ENCODE measurements at places on chromosomes 7 and 10.

GRCh38 chr7:14687777-14688176 lies 214.8 kb downstream of the DGKB start:
- DNase-seq = no peak

DNA sequence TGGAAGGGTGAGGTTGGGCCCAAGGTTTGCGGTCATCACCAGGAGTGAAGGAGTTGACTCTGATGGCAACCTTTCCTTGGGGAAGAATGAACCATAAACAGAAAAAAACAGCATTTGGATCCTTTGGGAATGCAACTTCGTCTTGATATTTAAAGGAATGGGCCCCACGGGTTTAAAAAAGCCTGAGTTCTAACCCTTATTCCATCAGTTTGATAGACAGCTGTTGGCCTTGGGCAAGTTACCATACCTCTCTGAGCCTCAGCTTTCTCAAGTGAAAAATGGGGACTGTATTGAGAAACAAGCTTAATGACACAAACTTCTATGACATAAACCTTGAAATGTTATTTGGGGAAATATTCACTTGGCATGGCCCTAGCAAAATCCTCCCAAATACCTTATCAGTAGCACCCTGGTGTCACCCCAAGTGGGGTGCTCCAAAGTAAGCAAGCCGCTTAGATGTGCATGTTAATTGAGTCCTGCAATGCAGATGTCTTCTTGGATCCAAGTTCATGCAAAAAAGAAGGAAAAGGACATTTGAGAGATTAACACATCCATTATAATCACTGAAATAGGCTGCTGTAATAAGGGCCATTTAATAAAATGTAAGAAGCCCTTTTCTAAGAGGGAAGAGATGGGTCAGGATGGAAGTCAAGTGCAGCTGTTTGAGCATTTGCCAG lies 13.8 kb downstream of the MXI1 start:
- DNase-seq = no peak

- peak; percentile 14 for DNase-seq
Measured at GRCh38 chr7:1193593-1194424, 33.8 kb upstream of the ZFAND2A start.

DNA sequence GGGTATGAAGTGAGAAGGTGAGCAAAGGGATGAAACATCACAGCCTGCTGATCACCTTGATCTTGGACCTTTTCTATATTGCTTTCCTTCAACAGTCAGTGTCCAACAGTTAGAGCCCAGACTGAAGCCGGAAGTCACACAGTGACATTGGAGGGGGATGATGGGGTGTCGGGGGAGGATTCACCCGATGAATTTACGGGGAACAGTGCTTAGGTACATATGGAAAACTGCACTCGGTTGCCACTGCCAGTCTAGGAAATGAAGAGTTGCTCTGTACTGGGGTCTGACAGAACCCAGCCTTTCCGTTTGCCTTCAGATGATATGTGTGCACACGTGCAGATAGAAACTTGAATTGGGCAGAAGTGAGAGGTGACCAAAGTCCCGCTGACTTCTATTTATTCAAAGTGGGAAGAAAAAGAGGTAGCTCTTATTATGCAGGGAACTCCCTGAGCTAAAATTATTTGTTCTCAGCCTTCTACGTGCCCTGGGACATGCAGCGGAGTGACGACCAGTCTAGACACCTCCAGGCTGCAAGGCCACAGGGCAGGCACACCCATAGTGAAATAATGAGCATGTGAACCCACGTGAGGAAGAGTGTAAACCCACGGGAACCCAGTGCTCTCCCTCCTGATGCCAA lies 107.2 kb upstream of the INHBA start:
- DNase-seq = no peak

DNA sequence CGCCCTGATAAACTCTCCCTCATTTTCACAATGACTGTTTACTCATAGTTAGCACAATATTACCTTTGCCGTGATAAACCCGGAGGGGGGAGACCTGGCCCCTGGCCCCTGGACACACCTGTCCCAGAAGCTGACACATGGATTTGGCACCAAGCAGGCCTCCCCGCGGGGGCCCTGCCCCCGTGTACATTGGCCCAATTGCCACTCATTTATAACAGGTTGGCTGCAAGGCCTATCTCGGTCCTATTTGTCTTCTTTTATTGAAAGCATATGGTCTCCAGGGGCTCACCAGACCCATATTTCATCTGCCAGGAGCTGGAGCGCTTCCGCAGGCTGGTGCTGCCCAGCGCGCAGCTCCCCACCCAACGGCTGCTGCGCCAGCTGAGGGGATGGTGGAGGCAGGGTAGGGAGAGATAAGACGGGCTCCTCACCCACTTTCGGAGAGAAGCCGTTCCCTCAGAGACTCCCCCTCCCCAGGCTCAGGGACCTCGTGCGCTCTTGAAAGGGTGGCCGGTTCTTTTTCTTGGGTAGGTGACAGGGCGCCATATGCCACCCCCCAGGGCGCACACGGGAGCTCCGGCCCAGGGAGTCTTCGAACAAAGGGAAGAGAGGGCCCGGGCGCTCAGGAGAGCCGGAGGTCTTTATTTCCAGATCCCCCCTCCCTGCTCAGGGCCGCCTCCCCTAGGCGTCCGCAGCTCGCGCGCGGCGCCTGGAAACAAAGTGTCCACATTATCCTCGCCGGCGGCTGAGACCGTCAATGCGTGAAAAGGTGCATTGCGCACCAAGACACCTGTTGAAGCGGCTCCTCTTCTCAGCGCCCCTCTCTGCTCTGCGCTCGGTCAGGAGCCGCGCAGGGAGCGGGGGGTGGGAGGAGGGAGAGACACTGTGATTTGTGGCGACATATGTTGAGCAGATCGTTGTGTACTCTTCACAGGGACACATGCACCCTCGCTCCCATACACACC lies 4.3 kb upstream of the NEUROG3 start:
- DNase-seq = no peak

- DNase-seq = no peak
Measured at GRCh38 chr7:84085147-84085546, 109.4 kb downstream of the SEMA3A start.

DNA sequence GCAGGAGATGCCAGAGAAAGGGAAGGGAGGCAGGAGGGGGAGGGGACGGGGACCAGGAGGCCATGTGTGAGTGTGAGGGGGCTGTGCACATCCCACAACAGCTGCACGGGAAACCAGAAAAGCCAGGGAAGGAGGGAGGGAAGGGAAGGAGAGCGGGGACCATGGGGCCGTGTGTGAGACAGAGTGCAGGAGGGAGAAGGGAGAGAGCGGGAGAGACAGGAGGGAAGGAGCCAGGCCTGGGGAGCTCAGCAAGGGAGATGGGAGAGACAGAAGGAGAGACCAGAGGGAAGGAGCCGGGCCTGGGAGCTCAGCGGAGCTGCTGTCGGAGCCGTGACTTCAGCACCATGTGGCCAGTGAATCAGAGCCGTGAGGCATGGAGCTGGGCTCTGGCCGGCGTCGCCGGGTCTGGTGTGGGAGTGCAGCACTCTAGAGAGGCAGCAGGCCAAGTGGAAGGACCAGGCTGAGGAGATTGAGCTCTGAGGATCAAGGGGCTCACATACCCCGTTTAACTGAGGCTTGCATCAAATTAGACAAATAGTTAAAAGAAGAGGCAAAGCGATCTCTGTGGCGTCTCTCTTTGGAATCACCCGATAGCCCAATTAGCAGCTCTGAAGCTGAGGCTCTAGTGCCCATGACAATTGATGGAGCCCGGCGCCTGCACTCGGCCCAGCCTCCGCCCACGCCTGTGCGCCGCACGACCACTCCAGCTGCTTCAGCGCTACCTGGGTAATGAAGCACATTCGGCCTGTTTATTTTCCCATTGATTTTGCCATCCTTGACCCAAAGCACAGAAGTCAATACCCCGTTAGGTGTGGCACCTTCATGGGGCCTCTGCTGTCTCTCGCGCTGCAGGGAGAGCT lies 150.4 kb downstream of the MAD1L1 start:
- peak; percentile 27 for DNase-seq

Data from anterior cingulate cortex (tissue), 58 donors.